ENCODE measurements at places on chromosomes 3 and 15. TPM values are rescaled to one million over a fixed set of nuclear protein-coding genes. Genes with fewer than 3 reads are reported as not detected.

Gene TGM4
- not detected for total RNA-seq

Gene CX3CR1
- total RNA-seq = 0.10 TPM

Gene CCNDBP1
- total RNA-seq = 39.8 TPM

Gene TBC1D5
- 33.9 TPM for total RNA-seq
